Activated CD8-positive, alpha-beta memory T cell treated with anti-CD3 and anti-CD28 coated beads for 1 hour (primary cell): ENCODE measurements at places on chromosomes 4 and X.

DNA sequence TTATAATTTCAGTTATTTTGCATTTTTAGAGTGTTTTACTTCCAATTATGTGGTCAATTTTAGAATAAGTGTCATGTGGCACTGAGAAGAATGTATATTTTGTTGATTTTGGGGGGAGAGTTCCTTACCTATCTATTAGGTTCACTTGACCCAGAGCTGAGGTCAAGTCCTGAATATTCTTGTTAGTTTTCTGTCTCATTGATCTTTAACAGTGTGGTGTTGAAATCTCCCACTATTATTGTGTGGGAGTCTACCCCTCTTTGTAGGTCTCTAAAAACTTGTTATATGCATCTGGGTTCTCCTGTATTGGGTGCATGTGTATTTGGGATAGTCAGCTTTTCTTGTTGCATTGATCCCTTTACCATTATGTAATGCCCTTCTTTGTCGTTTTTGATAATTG, 127.0 kb upstream of the ZDHHC15 start:
- no peak for DNase-seq

- no peak for DNase-seq
Measured at GRCh38 chrX:153878969-153879653, 6.9 kb downstream of the L1CAM start.

DNA sequence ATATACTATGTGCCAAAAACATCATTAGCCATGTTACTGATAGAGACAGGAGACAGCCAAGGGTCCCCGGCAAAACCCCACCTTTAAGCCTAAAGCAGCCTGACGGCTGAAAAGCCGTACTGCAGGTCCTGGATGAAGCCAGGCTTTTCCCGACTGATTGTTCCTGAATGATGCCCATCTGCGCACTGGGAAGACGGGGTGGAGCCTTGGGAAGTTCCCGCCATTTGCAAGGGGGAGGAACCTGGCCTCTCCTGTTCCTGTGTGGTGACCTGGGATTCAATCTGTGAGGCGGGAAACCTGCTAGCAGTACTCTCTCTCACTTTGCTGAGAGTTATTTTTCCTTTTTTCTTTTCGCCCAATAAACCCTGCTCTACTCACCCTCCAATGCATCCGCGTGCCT, 15.1 kb upstream of the CAMK2D start:
- no peak for DNase-seq

DNA sequence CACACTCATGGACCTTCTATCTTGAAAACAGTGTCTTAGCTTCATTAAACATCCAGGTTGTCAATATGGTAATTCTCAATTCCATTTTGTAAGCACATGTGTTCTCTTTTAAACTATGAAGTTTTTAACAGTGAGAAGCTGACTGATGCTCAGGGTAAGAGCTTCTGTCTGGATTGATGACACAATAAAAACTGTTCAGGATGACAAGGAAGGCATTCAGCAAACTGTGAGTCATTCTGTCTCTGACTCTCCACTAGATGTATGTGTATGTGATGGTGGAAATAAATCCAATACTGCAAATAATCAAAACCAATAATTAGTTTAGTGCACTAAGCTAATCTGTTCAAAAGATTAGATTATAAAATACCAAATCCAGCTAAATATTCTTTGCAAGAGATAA, 115.3 kb upstream of the ARX start:
- DNase-seq, result no peak

DNA sequence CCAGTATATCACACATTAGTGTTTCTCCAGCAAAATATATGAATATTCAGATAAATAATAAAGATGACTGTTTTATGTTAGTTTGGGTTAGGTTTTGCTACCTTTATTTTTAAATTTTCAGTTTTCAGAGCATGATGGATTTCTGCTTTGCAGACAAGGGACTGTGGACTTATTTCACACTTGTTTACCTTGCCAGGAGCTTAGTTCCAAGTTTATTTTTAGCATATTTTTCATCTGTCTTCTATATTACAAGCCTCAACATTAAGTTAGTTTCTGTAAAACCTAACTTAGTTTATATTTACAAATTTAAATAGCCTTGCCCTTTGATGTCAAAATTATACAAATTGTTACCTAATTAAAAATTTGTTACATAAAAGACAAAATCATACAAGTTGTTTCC, 163.4 kb downstream of the FBXW7 start:
- no peak for DNase-seq

DNA sequence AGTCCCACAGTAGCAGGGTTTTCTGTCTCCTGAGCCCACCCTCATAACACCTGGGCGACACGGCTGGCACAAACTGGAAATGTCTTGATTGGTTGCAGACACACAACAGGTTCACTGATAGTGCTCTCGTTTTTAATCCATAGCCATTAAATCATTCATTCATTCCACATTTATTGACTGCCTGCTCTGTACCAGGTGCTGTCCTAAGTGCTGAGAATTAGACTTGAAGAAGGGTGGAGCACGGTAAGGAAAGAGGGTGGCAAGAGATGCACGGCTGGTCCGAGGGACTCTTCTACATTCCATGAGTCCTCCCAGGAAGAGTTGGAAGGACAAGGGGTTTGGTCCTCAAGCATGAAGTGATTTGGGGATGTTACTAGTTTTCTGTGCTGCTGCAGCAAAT, 100.0 kb downstream of the RELL1 start:
- DNase-seq, result no peak

- DNase-seq, result no peak
Measured at GRCh38 chr4:57374866-57375595, 264.8 kb upstream of the IGFBP7 start.

- DNase-seq, result no peak
Measured at GRCh38 chrX:11528623-11529022, 137.1 kb downstream of the ARHGAP6 start.

- DNase-seq, result no peak
Measured at GRCh38 chr4:88352062-88352740, 26.5 kb upstream of the HERC6 start.

DNA sequence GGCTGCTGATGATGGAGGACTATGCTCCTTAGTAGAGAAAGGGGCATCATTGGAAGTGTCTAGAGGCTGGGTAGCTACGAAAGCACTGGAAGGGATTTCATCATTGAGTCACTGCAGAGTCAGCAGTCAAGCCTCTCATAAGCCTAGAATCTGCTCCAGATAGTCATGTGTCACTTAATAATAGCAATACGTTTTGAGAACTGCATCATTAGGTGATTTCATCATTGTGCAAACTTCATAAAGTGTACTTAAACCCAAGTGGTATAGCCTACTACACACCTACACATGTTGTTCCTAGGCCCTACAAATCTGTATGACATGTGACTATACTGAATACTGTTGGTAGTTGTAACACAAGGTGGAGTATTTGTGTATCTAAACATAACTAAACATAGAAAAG, 165.6 kb downstream of the PTTG2 start:
- no peak for DNase-seq

- no peak for DNase-seq
Measured at GRCh38 chr4:101981756-101982155, 191.2 kb downstream of the BANK1 start.

DNA sequence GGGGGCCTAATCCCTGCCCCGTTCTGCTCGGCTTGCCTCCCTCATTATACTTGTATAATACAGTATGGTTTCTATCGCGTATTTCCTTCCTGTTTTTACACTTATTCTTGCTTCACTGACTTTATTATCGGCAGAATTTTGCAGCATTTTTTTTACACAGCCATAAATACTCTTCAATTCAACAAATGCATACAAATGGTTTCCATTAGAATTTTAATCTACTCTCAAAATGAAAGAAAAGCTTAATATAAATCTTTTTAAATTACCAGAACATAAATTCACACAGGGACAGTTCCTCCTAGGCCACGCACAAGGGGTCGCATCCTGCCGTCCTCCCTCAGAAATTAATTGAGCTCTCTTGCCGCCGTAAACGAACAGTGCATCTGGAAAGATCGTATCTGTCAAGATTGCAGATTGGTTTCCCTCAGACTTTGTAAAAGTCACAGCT, 42.9 kb downstream of the DCTD start:
- DNase-seq, result no peak

- no peak for DNase-seq
Measured at GRCh38 chr4:2866891-2867290, 23.2 kb downstream of the ADD1 start.

GRCh38 chr4:183240581-183241321, 79.3 kb downstream of the CLDN22 start:
- no peak for DNase-seq

DNA sequence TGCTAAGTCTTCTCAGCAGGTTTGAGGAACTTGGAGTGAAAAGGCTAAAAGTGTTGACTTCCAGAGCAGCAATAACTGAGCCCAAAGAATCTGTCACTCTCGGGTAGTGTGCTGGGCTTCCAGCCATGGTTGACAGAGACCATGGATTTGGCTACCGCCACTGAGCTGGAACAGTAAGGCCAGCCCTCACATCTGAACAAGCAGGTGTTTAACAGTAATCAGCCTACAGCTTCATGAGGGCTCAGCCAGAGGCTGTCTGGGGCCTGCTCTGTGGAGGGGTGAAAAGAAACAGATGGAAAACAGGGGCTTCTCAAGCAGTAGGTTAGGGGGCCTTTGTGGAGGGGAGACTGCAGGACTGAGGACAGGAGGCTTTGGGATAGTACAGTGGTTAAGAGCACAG, 14.9 kb downstream of the RASL11B start:
- no peak for DNase-seq

GRCh38 chrX:25599061-25599460, 539.1 kb upstream of the MAGEB18 start:
- no peak for DNase-seq

- no peak for DNase-seq
Measured at GRCh38 chr4:129446074-129446473, 350.1 kb downstream of the C4orf33 start.

DNA sequence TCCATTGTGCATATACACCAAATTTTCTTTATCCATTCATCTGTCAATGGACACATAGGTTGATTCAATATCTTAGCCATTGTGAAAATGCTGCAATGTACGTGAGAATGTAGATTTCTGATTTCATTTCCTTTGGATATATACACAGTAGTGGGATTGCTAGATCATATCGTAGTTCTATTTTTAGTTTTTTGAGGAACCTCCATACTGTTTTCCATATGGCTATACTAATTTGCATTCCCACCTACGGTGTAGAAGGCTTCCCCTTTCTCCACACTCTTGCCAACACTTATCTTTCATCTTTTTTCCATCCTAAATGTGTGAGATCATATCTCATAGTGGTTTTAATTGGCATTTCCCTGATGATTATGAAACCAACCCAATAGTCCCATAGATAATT, 43.4 kb downstream of the ING2 start:
- no peak for DNase-seq
